ENCODE measurements at places on chromosomes 3 and 15.

GRCh38 chr3:193660698-193661411 is 67.8 kb downstream of the OPA1 start:
- no peak for DNase-seq

- no peak for DNase-seq
Observed at GRCh38 chr15:81941479-81941878, 104.3 kb downstream of the MEX3B start.

DNA sequence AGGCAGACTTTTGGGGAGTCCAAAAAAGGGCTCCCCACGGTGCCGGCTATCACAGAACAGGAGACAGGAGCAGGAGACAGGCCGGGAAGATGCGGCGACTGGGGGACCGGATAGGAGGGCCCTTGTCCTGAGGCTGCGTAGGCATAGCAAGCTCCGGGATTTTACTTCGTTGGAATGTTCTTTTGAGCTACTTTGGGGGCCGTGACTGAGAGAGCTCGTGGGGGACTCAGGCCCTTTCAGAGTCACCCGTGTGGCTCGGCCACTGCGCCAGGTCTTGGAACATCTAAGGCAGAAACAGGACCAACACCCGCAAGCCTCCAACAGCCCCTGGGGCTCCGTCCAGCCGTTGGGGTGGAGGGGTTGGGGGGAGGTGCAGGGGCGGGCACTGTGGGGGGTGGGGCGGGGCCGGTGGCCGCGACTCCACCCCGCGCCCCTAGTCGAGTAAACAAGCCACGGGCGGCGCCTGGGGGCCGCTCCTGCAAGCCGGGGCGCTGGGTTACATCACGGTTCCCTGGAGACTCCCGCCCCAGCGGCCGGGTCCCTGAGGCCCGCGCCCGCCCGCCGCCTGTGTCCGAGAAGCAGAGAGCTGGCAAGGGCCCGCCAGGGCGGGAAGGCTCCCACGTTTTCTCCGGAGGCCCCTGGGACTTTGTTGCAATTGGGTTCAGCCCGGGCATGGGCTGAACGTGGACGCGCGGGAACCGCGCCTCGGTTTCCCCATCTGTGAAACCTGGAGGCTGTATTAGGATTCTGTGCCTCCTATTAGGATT is 23.3 kb upstream of the C15orf39 start:
- no peak for DNase-seq

DNA sequence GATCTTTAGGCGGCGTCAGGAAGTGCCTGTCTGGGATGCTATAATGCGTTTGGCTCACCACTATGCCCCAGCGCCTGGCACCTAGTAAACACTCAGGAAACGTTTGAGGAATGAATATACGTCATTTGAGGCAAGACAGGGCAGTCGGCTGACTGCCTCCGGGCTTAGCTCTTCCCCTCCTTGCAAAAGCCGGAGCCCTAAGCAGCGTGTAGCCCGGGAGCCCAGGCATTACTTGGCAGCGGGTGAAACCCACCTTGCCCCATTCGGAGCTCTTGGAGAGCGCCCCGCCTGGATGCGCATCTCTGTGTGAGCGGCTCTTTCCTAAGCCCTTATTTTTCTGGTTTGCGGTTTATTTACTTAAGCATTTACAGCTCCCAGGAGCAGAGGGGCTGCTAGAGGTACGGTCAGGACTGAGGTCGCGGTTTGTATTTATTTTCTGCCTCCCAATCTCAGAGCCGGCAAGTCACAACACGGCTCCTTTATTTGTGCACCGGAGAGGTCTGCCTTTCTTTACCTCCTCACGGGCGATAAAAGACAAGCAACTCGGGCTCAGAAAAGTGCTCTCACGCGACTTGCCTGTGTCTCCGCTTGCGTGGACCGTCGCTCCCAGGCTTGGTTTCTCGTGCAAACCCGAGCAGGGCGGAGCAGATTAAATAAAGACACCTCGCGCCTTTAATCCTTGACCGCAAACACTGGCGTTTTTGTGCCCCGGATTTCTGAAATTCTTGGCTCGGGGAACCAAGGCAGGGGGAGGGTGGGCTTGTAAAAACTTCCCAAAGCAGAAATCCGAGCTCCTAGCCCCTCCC is 737 bp upstream of the ITPR1 start:
- peak; percentile 44 for DNase-seq

- DNase-seq: no peak
Observed at GRCh38 chr3:71214016-71214415, 369.5 kb downstream of the FOXP1 start.

GRCh38 chr3:178833695-178834094 is 237.9 kb downstream of the ZMAT3 start:
- DNase-seq: no peak

DNA sequence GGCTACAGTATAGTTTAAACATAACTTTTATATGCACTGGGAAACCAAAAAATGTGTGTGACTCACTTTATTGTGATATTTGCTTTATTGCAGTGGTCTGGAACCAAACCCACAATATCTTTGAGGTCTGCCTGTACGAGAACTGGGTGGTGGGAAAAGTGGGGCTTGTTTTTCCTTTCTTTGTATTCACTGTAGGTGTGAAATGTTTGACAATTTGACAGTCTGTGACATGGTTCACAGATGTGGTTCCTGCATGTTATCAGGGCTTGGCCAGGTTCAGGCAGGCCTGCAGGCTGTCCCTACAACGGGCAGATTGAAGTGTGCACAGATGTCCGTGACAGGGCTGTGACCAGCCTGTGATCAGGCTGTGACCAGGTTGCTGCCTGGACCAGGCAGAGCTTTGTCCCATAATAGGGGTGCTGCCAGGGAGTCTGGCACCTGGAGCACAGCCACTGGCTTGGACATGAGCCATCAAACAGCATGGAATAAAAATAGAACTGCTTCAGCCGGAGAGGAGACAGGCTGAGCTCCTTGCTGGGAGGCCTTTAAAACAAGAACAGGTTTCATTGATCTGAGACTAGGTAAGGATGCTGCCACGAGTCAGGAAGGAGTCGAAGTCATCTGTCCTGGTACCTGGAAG is 61.0 kb downstream of the KLF13 start:
- DNase-seq: peak; percentile 65

DNA sequence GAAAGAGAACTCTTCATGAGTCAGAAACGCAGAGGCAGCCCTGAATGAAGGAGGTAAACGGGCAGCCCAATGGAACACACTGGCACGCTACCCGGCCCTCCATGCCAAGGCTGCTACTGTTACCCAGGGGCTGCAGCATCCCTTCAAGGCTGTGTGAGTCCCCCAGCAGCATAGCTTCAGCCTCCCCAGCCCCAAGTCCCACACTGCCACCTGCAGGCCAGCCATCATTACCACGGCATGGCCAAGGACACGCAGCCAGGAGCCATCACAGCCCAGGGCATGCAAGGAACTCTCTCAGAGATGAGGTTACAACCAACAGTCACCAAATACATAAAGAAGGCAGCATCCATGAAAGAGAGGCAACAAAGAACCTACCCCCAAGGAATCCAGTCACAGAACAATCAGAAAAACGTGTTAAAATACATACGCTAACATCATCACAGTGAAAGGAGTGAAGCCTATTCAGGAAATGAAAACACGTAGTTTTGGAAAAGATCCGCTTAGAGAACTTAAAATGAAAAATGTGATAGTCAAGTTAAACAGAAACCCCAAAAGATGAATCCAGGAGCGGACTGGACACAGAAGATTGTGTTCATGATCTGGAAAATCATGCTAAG is 22.4 kb downstream of the PLA2G4F start:
- DNase-seq: peak; percentile 27

- no peak for DNase-seq
Observed at GRCh38 chr3:46491089-46492070, 6.4 kb upstream of the RTP3 start.

DNA sequence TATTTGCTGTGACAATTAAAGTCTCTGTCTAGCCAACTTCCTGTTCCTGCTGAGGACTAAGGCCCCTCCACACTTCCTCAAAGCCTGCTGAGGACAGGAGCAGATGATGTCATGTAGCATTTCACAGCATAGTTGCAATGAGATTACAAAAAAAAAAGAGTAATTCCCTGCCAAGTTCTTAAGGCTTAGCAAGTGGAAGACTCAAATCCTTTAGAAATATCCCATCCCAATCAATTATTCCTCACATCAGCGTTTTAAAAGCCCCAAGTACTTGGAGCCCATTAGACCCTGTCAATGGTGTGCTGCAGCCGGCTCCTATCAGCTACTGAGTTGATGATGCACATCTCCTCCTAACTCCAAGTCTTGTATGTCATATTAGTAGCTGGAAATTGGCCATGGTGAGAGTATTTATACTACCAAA is 51.7 kb downstream of the TRANK1 start:
- peak; percentile 72 for DNase-seq

- DNase-seq: no peak
Observed at GRCh38 chr3:155244216-155244615, 49.3 kb downstream of the STRIT1 start.

GRCh38 chr3:126291061-126291460 is 66.1 kb downstream of the KLF15 start:
- no peak for DNase-seq

GRCh38 chr15:101131489-101132389 is 120.1 kb downstream of the CHSY1 start:
- no peak for DNase-seq

- no peak for DNase-seq
Observed at GRCh38 chr3:78830470-78830869, 937.3 kb downstream of the ROBO1 start.
